ENCODE measurements at places on chromosomes 2 and 18.

- DNase-seq: no peak
Measured at GRCh38 chr18:26657631-26658581, 109.6 kb upstream of the KCTD1 start.

GRCh38 chr18:4551001-4551360 is 95.9 kb upstream of the DLGAP1 start:
- no peak for DNase-seq

DNA sequence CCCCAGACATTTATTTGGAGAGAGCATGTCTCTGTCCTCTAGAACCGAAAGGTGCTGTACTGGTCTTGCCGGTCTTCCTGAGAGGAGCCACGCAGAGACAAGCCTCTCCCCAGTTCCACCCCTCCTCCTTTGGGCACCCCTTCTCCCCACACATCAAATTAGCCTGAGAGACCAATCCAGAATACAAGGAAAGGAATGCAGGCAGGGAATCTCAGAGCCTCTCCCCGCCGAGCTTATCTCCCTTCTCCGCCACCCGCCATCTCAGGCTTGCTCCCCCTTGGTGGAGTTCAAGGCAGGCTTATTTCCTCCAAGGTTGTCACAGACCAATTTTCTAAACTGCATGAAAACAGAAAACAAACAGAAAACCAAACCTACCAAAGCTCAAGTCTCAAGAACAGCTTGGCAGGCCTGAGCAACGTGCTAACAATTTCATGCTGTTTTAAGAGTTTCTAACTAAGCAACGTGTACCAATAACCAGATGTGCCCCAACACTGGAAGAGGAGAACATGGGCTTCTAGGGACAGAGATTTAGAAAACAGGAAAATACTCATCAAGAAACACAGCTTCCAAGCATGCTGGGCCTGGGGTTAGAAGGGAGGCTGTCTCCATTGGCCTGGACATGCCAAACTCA is 124.5 kb upstream of the PKDCC start:
- no peak for DNase-seq

GRCh38 chr2:236662231-236663185 is 92.9 kb downstream of the ACKR3 start:
- peak; percentile 80 for DNase-seq

- DNase-seq: peak; percentile 100
Measured at GRCh38 chr2:43540021-43540779, 55.6 kb downstream of the THADA start.

- DNase-seq: peak; percentile 7
Measured at GRCh38 chr2:145815933-145816332, 1296.0 kb upstream of the ZEB2 start.

GRCh38 chr18:79916128-79916494 is 35.3 kb downstream of the SLC66A2 start:
- no peak for DNase-seq

DNA sequence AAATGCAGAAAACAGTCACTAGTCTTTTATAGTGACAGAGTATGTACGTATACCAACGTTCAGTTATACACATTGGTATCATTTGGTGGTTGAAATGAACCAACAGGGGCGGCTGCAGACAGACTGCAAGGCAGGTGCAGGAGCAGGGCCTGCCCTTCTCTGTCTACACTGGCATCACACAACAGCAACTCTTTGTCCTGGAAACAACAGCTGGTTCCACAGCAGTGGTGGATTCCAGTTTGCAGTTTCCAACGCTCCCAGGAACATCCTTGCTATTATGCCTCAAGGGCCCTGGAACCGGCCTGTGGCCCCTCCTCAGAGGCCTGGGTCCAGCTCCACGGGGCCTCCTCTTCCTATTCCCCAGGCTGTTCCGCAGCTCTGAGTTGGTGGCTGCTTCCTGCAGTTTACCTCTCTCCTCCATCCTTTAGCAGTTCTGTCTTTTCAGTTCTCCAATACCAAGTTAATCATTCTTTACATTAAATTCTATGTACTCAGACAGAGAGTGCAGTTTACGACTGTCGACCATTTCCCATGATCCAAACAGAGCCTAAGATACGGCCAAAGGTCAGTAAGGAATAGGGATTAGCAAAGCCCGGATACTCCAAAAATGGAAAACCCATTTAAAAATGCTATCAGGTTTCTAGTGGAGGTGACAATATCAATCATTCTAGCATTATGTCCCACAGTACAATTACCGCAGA is 87.8 kb downstream of the NOL10 start:
- no peak for DNase-seq

- no peak for DNase-seq
Measured at GRCh38 chr2:19141234-19142004, 217.0 kb downstream of the OSR1 start.

GRCh38 chr18:74006143-74006542 is 141.5 kb downstream of the FBXO15 start:
- no peak for DNase-seq

- DNase-seq: peak; percentile 93
Measured at GRCh38 chr2:29123617-29124349, 8.6 kb downstream of the CLIP4 start.

GRCh38 chr2:55134316-55134706 is 84.1 kb upstream of the RTN4 start:
- no peak for DNase-seq

DNA sequence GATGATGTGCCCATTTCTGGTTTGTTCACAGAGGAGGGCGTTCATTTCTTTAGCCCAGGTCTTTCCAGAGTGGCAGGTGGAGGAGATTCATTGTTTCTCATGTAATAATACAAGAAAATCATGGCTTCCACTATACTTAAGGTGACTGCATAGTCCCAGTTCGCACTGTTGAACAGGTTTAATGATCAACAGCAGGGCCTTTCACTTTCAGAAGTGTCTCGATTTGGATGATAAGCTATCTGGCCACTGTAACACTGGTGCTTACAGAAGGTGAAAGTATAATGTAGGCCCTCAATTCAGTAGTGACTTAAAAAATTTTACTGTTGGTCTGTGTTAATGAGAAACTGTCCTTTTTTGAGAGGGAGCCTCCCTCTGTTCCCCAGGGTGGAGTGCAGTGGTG is 1.4 kb downstream of the RMC1 start:
- DNase-seq: no peak

GRCh38 chr2:141508806-141509595 is 621.8 kb downstream of the LRP1B start:
- no peak for DNase-seq

GRCh38 chr18:8359076-8359475 is 250.2 kb upstream of the RAB12 start:
- no peak for DNase-seq

DNA sequence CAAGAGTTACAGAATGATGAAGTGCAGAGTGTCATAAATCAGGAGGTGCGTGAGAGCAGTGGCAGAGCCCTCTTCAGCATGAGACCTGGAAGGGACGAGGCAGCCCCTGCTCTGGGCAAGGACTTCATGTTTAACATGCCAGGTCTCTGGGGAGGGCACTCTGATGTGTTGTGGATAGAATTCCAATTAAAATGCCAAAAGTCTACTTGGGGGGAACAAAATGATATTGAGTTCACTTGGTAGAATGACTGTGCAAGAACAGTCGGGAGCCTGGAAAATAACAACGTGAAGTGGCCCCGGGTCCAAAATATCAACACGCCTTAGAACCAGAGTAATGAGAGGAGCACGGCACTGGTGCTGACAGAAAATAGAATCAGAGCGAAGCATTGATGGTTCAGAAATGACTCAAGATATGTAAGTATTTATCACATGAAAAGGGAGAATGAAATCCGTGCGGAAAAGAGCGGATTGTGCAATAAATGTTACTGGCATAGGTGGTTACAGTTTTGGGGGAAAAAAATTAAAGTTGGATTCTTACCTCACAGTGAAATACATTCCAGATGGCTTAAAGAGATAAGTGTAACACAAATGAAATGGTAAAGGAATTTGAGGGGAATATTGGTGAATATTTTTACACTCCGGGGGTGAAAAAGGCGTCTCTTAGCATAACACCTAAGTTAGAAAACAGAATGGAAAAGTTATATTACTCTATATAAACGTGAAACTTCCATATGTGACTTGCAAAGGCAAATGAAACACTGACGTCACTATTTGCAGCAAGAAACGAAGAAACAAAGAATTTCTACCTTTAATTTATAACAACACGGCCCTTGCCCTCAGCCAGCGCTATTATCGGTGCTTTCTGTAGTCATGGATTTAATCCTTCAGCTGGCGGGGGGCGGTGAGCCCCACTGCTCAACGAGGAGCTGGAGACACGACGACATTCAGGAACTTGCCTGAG is 159.4 kb upstream of the TWIST2 start:
- peak; percentile 94 for DNase-seq

DNA sequence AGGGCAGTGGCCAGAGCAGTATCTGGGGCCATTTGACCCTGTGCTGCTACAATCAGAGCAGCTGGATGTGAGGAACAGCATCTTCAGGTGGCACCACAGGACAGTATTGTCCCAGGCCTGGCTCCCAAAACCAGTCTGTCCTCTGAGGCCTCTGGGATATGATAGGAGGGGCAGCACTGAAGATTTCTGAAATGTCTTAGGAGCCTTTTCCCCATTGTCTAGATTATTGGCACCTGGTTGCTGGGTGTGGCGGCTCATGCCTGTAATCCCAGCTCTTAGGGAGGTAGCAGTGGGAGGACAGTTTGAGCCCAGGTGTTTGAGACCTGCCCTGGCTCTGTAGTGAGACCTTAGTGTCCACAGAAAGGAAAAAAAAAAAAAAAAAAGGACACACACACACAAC is 270.6 kb upstream of the FBXO11 start:
- DNase-seq: no peak

GRCh38 chr18:63247926-63248325 is 71.6 kb downstream of the BCL2 start:
- no peak for DNase-seq

DNA sequence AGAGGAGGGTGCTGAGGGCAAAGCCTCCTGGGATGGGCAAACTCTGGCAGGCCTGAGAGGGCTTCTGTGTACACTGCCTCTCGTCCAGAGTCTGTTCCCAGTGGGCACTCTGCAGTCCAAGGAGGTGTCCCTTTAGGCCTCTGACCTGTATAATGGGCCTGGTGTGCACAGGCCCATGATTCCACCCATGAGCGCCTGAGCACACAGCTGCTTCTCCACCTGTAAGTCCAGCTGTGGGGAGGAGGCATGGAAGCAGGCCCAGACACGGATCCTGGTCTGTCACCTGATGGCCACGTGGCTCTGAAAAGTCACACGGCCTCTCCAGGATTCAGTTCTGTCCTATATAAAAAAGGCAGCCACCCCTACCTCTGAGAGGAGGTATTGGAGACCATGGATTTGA is 57.0 kb downstream of the PARD6G start:
- no peak for DNase-seq

- no peak for DNase-seq
Measured at GRCh38 chr18:75467851-75468250, 40.3 kb upstream of the SMIM21 start.

- peak; percentile 91 for DNase-seq
Measured at GRCh38 chr2:8148260-8149006, 533.4 kb upstream of the ID2 start.

DNA sequence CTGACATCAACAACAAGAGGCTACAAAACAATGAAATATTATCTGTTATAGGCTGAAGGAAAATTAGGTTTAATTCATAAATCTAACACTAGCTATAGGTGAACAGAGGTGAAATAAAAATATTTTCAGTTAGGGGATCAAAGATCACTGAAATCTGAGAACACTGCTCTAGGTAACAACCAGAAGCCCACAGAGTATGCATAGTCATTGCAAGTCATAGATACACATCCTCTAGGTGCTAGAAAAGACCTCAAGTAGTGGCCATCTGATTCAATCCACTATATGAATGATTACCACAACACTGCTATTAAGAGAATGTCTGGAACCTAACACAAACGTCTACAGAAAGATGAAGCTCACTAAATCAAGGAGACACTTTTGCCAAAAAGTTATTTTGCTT is 264.6 kb upstream of the CYP26B1 start:
- no peak for DNase-seq

GRCh38 chr2:60283626-60284025 is 269.8 kb downstream of the BCL11A start:
- DNase-seq: no peak

DNA sequence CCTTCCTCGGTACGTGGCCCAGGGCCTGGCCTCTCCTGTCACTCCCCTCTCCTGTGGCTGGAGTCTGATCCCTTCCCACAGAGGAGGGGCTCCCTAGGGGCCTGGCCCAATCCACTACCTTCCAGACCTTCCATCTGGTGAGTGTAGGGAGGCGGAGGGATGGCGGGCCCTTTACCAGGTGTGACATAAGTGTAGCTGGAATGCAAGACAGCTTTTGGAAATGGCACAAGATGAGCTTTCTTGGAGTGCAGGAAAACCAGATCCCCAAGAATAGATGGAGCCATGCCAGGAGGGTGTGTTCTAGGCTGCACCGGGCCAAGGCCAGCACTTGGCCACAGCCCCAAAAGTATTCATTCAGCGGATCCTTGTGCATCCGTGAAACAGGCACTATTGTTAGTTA is 30.1 kb downstream of the IGFBP5 start:
- DNase-seq: peak; percentile 42

DNA sequence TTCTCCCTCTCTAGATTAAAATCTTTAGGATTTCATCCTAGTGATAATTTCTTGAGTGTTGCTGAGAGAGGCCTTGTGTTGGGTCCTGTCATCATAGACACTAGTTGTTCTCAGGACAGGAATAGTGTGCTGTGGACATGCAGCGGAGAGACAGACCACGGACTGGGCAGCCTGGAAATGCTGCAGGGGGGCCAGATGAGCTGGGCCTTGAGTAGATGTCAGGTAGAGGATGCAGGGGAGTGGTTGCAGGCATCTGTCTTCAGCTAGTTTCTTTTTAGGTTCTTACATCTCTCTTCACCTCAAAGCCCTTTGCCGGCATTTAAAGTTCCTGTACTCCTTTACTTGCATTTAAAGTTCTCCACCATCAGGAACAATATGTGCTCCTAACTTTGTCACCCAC is 42.8 kb downstream of the SP110 start:
- no peak for DNase-seq

GRCh38 chr2:94984964-94985575 is 40.4 kb upstream of the MAL start:
- DNase-seq: no peak

DNA sequence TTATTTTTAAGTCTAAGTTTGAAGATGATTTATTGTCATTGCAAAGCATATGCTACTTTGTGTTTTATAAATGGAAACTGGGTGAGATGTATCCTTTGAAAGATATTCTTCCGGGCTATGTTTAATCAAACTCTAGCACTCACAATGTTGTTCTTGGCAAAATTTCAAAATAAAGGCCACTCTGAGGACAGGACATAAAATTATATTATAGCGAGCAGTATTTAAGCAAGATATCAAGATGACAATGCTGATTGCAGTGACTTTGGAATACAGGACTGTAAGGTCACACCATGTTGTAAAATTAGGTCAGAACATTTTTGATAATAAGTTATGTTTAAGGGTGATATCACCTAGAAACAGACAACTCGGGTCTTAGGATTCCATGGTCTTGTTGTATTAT is 14.2 kb downstream of the RPRM start:
- DNase-seq: no peak

GRCh38 chr2:179861027-179861415 is 391 bp downstream of the ZNF385B start:
- peak; percentile 7 for DNase-seq

DNA sequence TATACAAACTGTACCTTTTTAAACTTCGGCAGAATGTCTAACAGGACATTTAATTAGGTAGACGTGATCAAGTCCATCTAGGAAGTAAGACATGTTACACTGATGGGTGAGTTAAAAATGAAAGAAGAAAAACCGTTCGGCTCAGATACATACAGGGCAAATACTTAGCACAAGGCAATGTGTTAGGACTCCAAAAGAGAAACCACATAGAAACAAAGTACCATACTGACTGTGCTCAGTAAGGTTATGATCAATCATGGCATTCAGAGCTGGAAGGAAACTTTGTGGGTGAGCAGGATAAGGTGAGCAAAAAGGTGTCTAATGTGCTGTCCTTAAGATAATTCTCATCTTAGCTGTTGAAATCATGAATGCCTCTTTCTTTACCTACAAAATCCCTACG is 211.9 kb downstream of the STK39 start:
- no peak for DNase-seq
